ENCODE measurements at places on chromosomes 2 and 18.

DNA sequence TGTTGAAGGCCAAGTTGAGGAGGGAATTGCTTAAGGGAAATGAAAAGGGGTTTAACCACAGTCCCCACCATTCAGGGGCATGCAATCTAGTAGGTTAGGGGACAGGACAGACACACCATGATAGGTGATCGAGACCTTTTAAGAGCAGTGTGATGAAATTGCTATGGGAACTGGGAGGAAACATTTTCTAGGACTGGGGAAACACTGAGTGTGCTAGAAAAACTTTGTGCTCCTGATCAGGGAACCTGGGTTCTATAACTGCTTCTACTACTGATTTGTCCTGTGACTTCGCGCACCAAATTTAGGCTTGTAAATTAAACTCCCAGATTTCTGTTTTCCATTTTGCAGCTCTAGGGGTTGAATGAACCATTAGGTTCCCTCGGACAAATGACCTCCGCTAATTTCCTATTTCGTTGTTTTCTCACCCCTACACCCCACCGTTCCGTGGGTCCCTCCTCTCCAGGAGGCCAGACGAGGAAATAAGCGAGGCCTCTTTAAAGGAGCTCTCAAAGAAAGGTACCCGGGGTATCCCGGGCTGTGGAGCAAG is 371 bp upstream of the LCLAT1 start:
- no peak for DNase-seq

DNA sequence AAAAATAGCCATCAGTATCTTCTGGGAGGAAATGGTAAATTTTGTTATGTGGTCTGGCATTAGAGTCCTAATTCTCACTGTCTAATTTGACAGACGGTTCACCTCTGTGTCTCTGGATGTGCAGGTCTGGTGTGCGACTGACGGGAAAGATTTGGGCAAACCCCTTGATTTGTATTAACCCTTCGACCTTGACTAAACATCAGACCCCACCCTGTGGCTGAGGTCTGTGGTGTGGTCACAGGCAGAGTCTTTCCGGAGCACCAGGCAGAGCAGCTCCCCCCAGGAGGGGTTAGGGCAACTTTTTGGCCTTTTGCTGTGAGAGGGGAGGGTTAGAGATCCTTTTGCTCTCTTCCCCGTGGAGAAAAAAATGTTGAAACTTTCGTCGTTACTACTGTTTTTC is 6.4 kb downstream of the TWIST2 start:
- no peak for DNase-seq

GRCh38 chr2:17752892-17753802 is 463 bp downstream of the SMC6 start:
- no peak for DNase-seq

GRCh38 chr2:177728399-177728765 is 335.8 kb downstream of the AGPS start:
- DNase-seq = no peak

DNA sequence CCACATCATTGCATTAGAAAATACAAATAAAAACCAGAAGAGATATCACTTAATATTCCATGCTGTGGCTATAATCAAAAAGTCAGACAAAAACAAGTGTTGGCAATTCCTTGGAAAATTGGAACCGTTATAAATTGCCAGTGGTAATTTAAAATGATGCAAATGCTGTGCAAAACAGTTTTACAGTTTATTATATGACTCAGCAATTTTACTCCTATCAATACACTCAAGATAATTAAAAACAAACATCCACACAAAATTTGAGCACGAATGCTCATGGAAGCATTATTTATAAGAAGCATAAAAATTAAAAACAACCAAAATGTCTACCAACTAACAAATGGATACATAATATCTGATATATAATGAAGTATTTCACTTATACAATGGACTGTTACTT is 728.8 kb downstream of the CBLN2 start:
- DNase-seq = no peak

DNA sequence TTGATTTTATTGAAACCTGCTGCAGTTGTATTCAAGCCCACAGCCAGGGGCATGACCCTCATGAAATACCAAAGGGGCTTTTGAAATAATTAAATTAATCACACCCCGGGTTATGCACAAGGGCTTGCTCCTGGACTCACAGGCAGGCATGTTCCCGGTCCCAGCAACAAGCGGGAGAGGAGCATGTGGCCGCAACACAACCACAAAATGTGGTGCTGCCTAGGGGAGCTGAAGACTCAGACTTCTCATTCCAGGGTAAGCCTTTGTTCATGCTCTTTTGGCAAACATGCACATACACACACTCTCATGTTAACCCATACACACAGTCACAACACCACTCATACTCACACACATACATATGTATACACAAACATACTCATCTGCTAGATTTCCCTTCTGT is 233.7 kb upstream of the SMAD2 start:
- no peak for DNase-seq

- DNase-seq = no peak
These were observed 1923.6 kb upstream of the PIK3C3 start for GRCh38 chr18:40031435-40031834.

DNA sequence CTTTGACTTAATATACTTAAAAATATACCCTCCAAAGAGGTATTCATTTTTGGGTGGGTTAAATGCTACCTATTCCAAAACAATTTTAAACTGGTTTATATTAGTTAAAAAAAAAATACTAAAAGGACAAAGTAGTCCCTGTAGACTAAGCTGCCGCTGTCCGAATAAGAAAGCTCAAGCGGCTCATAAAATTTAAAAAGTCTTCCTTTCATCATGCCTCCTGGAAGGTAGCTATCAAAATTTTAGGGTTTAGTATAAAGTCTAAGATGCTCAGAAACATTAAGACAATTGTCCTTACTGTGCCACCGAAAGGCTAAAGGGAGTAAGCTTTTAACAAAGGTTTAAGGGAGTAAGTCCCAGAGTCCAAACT is 440 bp upstream of the UGGT1 start:
- no peak for DNase-seq

DNA sequence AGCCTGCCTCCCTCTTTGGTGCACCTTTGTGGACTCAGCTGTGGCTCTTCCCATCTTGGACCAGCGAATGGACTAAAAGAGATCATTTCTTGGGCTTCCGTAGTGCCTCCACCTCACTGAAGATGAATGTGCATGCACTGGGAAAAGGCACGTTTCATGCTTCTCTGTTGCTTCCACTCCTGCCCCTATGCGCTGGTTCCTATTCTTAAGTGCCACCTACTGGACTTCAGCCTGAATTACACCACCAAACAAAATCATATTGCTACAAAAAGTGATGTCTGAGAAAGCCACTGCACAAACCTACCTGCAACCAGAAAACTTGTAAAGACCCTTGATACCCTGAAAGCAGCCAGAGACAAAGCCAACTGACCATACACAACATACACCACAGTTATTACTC is 695.6 kb downstream of the TSN start:
- DNase-seq = no peak

GRCh38 chr2:2024751-2025481 is 280.6 kb upstream of the PXDN start:
- no peak for DNase-seq

DNA sequence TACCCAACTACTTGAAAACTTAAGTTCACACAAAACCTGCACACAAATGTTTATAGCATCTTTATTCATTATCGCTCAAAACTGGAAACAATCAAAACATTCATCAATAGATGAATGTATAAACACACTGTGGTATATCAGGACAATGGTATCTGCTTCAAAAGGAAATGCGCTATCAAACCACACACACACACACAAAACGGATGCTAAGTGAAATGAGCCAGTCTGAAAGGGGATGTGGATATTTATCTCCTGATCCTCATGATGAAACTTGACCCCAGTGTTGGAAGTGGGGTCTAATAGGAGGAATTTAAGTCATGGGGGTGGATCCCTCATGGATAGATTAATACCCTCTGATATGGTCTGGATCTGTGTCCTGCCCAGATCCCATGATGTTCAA is 22.0 kb downstream of the PDCL3 start:
- no peak for DNase-seq

- DNase-seq = no peak
These were observed 497 bp downstream of the DSC3 start for GRCh38 chr18:31042084-31042405.

- peak; percentile 92 for DNase-seq
These were observed 25.1 kb downstream of the DNPEP start for GRCh38 chr2:219362524-219363164.

- DNase-seq = no peak
These were observed 96.8 kb upstream of the PPP1CB start for GRCh38 chr2:28654663-28655320.

DNA sequence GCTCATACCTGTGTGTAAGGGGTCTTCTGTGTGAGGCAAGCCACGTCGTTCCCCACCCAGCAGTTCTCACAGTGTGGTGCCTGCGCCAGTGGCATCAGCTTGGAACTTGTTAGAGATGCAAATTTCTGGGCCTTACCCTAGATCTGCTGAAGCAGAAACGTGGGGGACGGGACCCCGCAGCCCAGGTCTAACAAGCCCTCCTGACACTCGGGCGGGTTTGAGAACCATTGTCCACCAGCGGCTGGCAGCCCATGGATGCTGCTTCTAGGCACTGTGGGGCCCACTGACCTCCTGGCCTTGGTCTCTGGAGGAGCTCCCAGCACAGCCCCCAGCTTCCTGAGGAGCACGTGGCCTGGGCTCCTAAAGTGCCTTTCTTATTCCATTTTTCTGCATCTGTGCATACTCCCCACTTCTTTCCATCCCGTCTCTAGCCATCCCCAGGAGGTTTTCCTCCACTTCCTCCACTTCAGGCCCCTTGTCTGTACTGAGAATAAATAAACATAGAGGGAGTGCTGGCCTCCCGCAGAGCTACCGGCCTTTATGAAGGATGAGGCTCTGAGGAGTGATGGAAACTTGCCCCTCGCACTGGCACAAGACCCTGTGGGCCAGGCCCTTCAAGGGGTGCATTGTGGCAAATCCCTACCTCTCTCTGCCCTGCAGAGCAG is 94.3 kb downstream of the GALR1 start:
- no peak for DNase-seq

GRCh38 chr2:144959416-144959815 is 439.5 kb upstream of the ZEB2 start:
- no peak for DNase-seq

DNA sequence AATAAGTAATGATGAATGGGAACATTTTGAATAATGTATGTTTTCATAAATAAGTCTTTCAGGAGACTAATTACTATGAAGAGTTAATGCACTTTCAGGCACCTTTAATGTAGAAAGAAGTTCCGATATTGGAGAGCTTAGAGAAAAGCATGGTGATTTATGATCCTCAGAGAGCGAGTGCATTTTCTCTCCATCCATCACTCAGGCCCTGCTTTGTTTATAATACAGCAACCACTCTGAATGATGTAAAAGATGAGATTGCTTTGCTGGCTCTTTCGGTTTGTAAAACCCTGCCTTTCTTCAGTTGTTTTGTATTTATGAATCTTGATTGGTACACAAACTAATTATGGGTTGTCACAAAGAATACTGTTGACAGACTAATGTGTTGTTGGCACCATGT is 132.0 kb downstream of the NYAP2 start:
- no peak for DNase-seq

DNA sequence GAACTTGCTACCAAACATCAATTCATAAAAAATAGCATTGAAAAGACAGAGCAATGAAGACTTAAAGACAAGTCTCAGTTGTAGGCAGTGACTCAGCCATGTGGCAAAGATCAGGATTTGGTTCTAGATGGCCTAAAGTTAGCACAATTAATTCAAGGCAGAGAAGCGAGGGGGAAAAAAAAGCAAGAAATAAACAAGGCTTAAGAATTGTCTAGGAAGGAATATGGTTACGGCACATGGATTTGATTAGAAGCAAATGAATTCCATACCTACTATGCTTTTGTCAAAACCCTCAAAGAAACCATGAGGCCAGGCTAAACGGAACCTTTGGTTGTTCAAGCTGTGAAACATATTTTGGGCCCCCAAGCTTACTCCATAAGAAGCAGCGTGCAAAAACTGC is 362.2 kb upstream of the KCNH7 start:
- no peak for DNase-seq

DNA sequence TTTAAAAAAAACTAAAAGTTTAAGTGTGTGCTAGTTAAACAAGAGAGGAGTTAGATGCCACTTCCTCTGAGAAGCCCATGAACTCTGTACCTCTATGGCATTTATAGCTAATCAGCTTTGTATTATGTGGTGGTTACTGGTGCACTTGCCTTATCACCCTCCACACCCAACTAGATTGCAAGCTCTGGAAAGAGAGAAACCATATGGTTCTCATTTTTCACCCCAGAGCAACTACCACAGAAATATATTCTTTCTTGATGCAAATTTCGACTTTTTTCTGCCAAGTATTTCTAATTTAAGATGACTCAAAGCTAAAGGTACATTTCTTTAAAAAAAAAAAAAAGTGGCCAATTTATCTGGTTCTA is 24.2 kb downstream of the RAPH1 start:
- peak; percentile 53 for DNase-seq

GRCh38 chr2:39715095-39715494 is 49.4 kb downstream of the TMEM178A start:
- no peak for DNase-seq

DNA sequence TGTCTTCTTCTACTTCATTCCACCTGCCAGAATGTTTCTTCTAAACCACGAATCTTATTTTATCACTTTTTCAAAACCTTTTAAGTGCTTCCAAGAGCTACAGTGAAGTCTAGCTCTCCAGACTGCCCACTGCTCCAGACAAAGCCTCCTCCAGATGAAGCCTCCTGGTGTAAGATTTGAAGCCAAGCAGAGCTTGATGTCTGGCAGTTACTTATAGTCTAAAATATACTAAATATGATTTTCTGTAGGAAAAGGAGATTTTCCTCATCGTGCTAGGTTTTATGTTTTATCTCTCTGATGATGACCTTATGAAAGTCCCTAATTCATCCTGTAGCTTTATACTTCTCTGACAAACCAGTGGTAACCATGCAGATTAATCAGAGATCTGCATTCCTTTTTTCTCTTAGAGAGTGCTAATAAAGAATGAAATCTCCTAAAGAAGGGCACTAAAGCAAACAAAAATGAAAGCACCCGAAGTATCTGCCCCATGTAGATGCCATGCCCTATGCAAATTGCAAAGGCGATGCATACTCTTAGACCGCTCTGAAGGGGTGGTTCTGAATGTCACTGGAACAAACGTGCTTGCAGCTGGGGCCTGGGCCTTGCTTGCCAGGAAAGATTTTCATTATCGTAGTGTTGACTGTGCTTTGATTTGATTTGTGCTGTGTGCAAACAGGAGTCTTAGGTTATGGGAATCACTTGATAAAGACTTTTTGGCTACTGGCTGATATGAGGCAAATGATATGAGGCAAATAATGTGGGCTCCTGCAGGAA is 314.2 kb downstream of the PID1 start:
- no peak for DNase-seq

DNA sequence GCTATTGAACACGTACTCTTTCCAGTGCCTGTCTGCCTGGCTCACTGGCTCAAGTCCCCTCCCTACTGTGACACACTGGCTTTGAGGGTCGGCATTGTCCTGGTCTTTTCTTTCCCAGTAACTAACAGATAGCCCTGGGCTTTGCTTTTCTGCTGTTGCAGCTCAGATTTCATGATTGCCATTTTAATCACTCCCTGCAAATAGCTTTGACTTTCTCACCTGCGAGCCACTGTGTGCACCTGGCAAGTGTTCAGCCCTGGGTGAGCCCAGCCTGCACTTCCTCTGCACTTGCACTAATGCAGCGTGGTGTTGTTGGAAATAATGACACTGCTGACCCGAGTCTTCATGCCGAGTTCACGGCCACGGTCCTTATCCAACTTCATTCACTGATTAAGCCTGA is 52.9 kb downstream of the DCDC2C start:
- no peak for DNase-seq

- no peak for DNase-seq
These were observed 434.5 kb upstream of the GYPC start for GRCh38 chr2:126221506-126221905.

All from astrocyte of the cerebellum (primary cell).